ENCODE measurements at places on chromosomes 1 and 21.

GRCh38 chr1:99465176-99465900 lies 180.6 kb upstream of the PALMD start:
- peak; percentile 61 for DNase-seq

- no peak for DNase-seq
Measured at GRCh38 chr1:229028544-229028943, 242.4 kb upstream of the RAB4A start.

- no peak for DNase-seq
Measured at GRCh38 chr1:187009320-187009719, 180.6 kb downstream of the PLA2G4A start.

- DNase-seq: no peak
Measured at GRCh38 chr1:168266644-168267186, 14.0 kb upstream of the TBX19 start.

DNA sequence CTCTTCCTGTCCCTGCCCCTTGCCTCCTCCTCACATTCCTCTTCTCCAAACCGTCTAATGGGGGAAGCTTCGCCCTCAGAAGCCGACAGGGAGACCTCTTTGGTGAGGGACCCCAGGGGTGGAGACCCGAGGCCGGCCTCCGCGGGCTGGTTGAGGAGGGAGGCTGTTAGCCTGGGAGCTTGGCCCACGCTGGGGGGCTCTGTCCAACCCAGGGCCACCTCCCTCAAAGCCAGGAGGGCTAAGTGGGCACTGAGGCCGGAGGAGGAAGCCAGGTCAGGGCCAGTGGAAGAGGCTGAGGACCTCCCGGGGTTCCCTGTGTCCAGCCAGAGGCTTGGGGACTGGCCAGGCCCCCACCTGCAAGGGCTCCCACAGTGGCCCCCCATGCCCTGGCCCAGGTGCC lies 5.3 kb downstream of the GABRD start:
- no peak for DNase-seq

All from brain microvascular endothelial cell (primary cell).